ENCODE measurements at places on chromosomes 16 and 17. TPM values are rescaled to one million over a fixed set of nuclear protein-coding genes. Genes with fewer than 3 reads are reported as not detected.

GRCh38 chr16:24536671-24537070, 2.7 kb upstream of the RBBP6 start:
- H3K27ac ChIP-seq, result no peak overlapping the region
- H3K36me3 ChIP-seq, result peaks cover 10% of the 10 kb centered on the region
- DNase-seq, result no peak

CX3CL1 gene
- total RNA-seq, result 17.8 TPM

- H3K27me3 ChIP-seq, result no peaks in the 10 kb centered on the region
- H3K27ac ChIP-seq, result no peak overlapping the region
- no peaks in the 10 kb centered on the region for H3K36me3 ChIP-seq
These were observed 49.3 kb upstream of the ETV4 start for GRCh38 chr17:43595466-43595865.

DNA sequence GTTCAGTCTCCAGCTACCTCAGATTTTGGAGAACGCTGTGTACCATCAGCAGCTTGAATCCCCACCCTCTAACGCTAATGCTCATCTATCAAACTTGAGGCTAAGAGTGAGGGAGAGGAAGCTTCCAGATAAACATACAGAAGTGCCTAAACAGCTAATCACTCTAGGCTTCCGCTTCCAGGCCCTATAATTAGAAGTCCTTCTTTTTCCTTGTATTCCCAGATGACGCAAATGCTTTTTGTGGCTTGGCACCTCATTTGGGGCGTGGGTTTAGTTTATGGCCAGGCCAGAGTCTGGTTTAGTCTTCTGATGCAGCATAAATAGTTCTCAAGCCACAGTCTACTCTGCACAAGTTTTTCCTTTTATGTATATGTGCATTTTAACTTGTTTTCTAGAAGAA, 263.4 kb downstream of the BCAS3 start:
- H3K4me1 ChIP-seq, result no peaks in the 10 kb centered on the region
- H3K4me3 ChIP-seq, result no peak overlapping the region
- H3K27ac ChIP-seq, result no peak overlapping the region
- no peak for DNase-seq
- no peaks in the 10 kb centered on the region for H3K27me3 ChIP-seq
- no peaks in the 10 kb centered on the region for H3K36me3 ChIP-seq

SPIRE2 gene
- 17.1 TPM for total RNA-seq

DNA sequence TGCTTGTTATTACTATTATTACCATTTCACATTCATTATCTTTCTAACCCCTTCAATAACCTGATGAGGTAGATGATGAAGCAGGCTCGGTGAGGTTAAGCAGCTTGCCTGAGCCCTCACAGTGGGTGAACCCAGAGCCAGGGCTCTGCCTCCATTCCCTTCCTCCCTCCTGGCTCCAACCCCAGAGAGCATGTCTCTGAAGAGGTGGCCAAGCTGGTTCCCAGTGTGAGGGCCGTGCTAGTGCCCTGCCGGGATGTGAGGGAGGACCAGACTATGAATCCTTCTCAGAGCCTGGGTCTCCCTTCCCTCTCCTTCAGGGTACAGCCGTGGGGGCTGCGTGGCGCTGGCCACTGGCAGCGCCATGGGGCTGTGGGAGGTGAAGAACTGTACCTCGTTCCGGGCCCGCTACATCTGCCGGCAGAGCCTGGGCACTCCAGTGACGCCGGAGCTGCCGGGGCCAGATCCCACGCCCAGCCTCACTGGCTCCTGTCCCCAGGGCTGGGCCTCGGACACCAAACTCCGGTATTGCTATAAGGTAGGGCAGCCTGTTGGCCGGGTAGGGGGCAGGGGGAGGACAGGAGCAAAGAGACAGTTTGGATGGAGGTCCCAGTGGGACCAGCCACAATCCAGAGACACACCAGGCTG, 49.6 kb downstream of the MRC2 start:
- peaks cover 3% of the 10 kb centered on the region for H3K4me1 ChIP-seq
- DNase-seq, result no peak
- no peaks in the 10 kb centered on the region for H3K27me3 ChIP-seq
- no peak overlapping the region for H3K27ac ChIP-seq
- no peaks in the 10 kb centered on the region for H3K36me3 ChIP-seq

- peaks cover 29% of the 10 kb centered on the region for H3K27me3 ChIP-seq
These were observed 100.9 kb downstream of the GRIN2A start for GRCh38 chr16:10081201-10081940.

C1QTNF8 gene
- not detected for total RNA-seq

DNA sequence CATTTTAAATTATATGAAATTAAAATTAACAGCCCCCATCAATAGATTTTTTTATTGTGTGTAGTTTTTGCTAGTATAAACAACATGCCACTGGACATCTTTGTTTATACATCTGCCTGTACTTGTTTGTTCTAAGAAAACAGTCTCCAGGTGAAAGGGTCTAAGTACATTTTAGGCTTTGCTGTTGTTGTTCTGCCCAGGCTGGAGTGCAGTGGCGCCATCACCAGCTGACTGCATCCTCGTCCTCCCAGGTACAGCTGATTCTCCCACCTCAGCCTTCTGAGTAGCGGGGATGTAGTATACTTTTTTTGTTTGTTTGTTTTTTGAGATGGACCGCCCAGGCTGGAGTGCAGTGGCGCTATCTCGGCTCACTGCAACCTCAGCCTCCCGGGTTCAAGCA, 25.5 kb downstream of the C17orf58 start:
- DNase-seq, result no peak
- no peaks in the 10 kb centered on the region for H3K27me3 ChIP-seq
- no peak overlapping the region for H3K27ac ChIP-seq
- H3K36me3 ChIP-seq, result peaks cover 15% of the 10 kb centered on the region
- no peaks in the 10 kb centered on the region for H3K4me1 ChIP-seq
- no peak overlapping the region for H3K4me3 ChIP-seq

DNA sequence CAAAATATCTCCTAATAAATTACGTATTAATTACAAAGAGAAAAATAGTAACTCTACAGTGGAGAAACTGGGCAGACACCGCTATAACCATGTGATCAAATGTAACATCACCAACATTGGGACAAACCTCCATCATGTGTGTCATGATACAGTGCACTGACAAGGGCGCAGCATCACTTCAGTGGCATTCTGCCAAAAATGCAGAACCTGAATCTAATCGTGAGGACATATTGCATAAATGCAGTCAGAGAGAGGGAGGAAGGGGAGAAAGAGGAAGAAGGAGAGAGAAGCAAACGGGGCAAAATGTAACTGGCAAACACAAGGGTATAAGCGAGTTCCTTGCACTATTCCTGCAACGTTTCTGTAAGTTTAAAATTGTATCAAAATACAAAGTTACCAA, 74.2 kb upstream of the MARCHF10 start:
- no peak overlapping the region for H3K4me3 ChIP-seq
- no peaks in the 10 kb centered on the region for H3K27me3 ChIP-seq
- no peaks in the 10 kb centered on the region for H3K36me3 ChIP-seq
- DNase-seq, result no peak

KRT24 gene
- 0.43 TPM for total RNA-seq

DNA sequence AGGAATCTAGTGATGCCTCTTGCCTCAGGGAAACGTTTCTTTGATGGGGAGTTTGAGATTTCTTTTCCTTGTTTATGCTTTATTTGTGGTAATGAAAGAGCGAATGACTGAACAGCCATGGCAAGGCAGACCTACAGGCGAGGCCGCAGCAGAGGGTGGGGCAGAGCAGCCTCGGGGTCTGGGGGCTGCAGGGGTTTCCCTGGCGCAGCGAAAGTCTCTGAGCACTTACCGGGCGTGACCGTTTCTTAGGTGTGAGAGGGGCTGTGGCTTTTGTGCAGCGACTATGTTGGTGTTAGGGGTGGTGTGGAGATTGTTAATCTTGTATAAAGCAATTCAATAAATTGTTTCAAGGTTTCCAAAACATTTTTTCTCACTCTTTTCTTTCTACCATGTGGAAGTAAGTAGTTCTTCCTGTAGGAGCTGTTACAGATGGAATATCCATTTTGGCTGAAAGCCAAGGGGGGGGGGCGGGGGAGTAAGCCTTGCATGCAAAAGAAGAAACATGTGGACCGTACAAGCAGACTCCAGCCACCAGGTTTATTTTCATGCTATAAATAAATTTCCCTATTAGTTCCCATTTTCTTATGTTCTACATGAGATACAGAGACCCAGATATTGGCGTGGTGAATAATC, 34.8 kb downstream of the UBN1 start:
- no peak for DNase-seq
- peaks cover 20% of the 10 kb centered on the region for H3K4me1 ChIP-seq
- peak overlapping the region; percentile 66 for H3K27ac ChIP-seq

ALDH3A2 gene
- total RNA-seq, result 69.8 TPM

GRCh38 chr16:27826081-27826892, 237.2 kb downstream of the GSG1L start:
- no peaks in the 10 kb centered on the region for H3K36me3 ChIP-seq
- DNase-seq, result no peak
- peaks cover 6% of the 10 kb centered on the region for H3K27me3 ChIP-seq

DNA sequence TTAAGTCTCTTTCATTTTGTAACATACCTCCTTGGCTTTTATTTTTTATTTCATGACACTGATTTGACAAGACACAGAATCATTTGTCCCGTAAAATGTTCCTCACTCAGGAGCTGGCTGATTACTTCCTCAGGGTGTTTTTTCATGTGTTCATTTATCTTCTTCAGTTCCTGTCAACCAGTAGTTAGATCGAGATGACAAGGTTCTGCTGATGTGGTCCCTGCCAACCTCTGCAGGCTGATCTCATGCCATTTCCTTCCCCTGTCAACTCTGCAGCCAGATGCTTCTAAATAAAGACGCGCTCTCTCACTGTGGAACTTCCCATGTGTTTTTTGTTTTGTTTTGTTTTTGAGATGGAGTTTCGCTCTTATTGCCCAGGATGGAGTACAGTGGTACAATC, 8.1 kb upstream of the CXCL16 start:
- H3K27ac ChIP-seq, result no peak overlapping the region
- H3K4me3 ChIP-seq, result no peak overlapping the region
- peaks cover 4% of the 10 kb centered on the region for H3K4me1 ChIP-seq
- peaks cover 77% of the 10 kb centered on the region for H3K27me3 ChIP-seq

DNA sequence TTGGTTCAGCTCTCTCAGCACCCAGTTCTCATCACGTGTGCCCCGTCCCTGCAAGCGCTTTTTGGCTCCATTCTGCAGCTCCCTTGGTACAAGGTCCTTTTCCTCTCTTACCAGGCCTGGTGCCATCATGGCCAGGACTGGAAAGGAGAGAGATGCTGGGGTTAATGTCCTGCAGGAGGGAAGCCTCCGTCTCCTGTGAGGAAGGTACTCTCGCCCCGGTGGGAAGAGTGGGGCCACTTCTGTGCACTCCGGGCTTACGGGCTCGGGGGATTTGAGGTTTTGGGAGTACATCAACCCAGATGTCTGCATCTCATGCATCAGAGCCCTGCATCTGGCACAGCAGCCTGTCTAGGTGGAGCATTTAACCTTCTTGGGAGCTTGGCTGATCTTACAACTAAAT, 10.1 kb downstream of the CTRB2 start:
- H3K27me3 ChIP-seq, result peaks cover 4% of the 10 kb centered on the region
- H3K4me3 ChIP-seq, result no peak overlapping the region
- H3K36me3 ChIP-seq, result no peaks in the 10 kb centered on the region

DNA sequence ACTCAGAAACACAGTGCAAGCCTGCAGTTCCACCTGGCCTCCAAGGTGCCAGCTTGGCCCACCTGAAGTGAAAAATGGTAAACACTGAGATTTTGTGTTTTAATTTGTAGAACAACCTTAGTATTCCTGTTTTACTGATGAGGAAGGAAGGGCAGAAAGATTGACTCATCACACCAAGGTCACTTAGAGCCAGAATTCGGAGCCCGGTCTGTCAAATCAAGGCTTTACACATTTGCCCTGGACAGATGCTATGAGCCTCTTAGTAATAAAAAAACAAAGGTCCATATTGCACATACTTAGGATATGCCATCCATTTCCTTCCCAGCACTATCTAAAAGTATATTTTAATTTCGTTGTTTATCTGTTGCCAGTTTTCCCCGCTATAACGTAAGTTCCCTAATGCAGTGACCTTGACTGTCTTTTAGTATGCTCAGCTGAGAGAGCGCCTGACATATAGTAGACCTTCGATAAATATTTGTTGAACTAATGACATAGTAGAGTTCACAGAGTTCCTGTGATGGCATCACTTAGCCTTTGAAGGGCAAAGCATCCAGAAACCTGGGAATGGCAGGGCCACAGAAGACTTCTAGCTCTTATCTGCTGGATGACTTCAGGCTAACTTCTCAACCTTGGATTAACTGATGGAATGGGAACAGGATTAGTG, 7.2 kb upstream of the TBKBP1 start:
- DNase-seq, result no peak
- peak overlapping the region; percentile 9 for H3K27ac ChIP-seq
- H3K4me1 ChIP-seq, result peaks cover 12% of the 10 kb centered on the region
- H3K36me3 ChIP-seq, result peaks cover 24% of the 10 kb centered on the region
- H3K27me3 ChIP-seq, result no peaks in the 10 kb centered on the region
